ENCODE measurements at places on chromosomes 3 and 15. TPM values are rescaled to one million over a fixed set of nuclear protein-coding genes. Genes with fewer than 3 reads are reported as not detected.
A peak's percentile ranks its signal among the peaks of the same experiment; 100 is the strongest.

DNA sequence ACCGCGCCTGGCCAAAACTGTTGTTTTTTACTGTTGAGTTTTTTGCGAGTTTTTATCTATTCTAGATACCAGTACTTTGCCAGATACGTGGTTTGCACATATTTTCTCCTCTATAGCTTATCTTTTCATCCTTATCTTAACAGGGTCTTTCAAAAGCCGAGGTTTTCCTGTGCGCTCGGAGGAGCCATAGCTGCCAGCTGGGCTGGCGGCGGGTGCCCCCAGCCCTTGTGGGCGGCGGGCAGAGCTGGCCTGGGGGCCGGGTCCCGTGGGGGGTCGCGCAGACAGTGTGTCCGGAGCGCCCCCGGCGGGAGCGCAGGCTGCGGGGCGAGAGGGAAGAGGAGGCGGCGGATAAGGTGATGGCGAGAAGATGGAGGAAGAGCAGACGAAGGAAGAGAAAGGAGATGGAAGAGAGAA, 11.1 kb upstream of the EIF4A2 start:
- H3K4me3 ChIP-seq: peak overlapping the region; percentile 66
- DNase-seq: no peak
- H3K36me3 ChIP-seq: no peaks in the 10 kb centered on the region

GRCh38 chr15:42071717-42072116, 22.6 kb downstream of the PLA2G4D start:
- H3K27ac ChIP-seq: no peak overlapping the region
- no peaks in the 10 kb centered on the region for H3K36me3 ChIP-seq
- H3K4me3 ChIP-seq: no peak overlapping the region
- peaks cover under 1% of the 10 kb centered on the region for H3K4me1 ChIP-seq
- H3K27me3 ChIP-seq: no peaks in the 10 kb centered on the region
- no peak for DNase-seq

DNA sequence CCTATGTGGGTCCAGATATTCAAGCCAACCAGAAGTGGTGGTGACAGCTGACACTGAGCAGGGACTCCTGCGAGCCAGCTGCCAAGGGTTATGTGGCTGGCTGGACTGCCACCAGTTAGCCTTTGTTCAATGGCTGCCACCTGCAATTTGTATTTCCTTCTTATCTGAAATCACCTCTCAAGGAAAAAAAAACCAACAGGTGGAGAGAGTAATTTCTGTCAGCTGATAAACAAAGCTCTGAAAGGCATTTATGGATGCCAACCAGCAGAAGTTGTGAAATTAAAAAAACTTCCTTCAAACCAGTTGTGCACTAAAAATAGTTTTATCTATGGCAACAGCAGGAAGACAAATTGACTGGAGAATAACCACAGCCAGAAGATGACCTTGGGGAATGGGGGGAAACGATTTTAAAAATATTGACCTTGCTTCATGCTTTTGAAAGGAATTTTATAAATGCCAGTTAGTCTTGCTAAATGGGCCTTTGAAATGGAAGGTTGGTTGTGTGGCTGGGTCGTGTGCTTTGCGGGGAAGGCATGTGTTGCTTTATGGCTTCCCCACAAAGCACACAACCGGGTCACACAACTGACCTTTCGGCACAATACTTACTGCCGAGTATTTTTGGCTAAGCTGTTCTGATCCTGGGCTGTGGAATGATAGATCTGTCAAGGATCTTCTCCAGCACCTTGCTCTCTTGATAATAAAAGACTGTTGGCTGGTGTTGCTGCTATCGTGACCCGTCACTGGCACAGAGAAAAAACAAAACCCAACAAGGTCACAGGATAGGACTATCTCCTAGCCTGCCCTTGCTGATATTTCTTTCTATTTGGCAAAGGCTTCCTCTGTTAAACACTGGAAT, 3.5 kb downstream of the MYZAP start:
- H3K4me3 ChIP-seq: no peak overlapping the region
- H3K36me3 ChIP-seq: no peaks in the 10 kb centered on the region
- peaks cover 48% of the 10 kb centered on the region for H3K27me3 ChIP-seq
- no peak for DNase-seq

- H3K36me3 ChIP-seq: no peaks in the 10 kb centered on the region
- peaks cover 15% of the 10 kb centered on the region for H3K4me1 ChIP-seq
- no peak for DNase-seq
- no peak overlapping the region for H3K4me3 ChIP-seq
Observed at GRCh38 chr15:67611370-67612369, 69.2 kb downstream of the MAP2K5 start.

- H3K27me3 ChIP-seq: no peaks in the 10 kb centered on the region
- H3K4me3 ChIP-seq: no peak overlapping the region
- peaks cover 2% of the 10 kb centered on the region for H3K36me3 ChIP-seq
- no peak overlapping the region for H3K27ac ChIP-seq
- no peaks in the 10 kb centered on the region for H3K4me1 ChIP-seq
Observed at GRCh38 chr3:47291158-47291753, 8.5 kb downstream of the KLHL18 start.

DNA sequence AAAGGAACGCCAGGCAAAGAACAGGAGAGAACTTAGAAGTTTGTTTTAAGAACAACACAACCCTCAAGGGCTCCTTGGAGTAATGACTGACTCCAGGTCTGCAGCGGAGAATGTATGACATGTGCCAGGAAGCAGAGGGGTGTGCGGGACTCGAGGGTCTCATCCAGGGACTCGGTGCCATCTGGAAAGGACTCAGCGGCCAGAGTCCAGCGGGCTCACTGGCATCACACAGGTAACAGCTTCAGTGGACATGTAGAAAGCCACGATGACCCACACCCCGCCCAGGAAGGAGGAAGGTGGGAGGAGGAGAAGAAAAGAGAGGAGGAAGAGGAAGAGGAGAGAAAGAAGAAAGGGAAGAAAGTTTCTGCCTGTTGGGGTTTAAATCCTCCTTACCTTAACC, 21.4 kb downstream of the GP9 start:
- DNase-seq: no peak
- H3K4me1 ChIP-seq: no peaks in the 10 kb centered on the region
- H3K27ac ChIP-seq: no peak overlapping the region
- no peak overlapping the region for H3K4me3 ChIP-seq
- H3K27me3 ChIP-seq: no peaks in the 10 kb centered on the region

DNA sequence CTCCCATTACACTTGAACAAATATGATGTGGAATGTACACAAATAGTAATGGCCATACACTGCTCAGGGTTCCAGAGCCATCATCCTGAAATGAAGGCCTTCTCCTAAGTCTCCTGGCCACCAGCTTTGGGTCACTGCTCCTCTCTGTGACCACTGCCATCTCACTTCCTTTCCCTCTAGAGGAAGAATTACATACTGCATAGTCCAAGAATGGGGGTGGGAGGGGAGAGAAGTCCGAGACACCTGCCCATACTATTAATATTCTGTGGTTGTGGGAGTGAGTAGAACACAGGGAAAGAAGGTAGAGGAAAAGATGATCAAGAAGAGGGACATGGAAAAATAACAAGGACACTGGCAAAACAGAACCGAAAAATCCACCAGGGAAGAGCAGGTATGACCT, 20.6 kb downstream of the ETV5 start:
- no peak overlapping the region for H3K27ac ChIP-seq
- H3K36me3 ChIP-seq: peaks cover 35% of the 10 kb centered on the region
- peaks cover 8% of the 10 kb centered on the region for H3K4me1 ChIP-seq
- DNase-seq: no peak
- peaks cover 13% of the 10 kb centered on the region for H3K27me3 ChIP-seq

DNA sequence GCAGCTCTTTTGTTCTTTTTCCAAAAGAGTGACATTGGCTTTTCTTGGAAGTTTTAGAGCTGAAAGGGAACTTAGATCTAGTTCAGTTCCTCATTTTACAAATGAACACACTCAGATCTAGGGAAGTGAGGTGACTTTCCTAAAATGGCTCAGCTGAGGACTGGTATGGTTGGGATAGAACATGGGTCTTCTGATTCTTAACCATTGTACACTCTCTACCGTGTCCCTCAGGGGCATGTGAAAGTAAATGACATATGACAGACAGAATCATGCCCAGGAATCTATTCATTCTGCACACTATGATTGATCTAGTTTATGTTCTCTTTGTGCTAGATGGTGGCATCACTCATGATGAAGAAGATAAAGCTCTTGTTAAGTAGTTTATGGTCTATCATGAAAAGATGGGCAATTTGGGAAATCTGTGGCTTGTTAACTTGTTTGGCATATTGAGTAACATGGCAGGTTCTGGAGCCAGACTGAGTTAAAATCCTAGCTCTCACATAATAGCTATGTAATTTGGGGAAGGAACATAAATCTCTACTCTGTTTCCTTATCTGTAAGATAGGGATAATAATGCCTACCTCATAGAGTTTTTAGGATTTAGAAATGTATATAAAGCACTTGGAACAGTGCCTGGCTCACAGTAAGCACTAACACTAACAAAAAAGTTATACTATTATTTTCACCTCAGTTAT, 30.9 kb downstream of the UBE2E1 start:
- no peaks in the 10 kb centered on the region for H3K36me3 ChIP-seq
- DNase-seq: no peak
- no peak overlapping the region for H3K27ac ChIP-seq
- H3K4me1 ChIP-seq: peaks cover 43% of the 10 kb centered on the region

TMC3 gene
- total RNA-seq: not detected

SERP1 gene
- total RNA-seq: 81.7 TPM

COPB2 gene
- 113 TPM for total RNA-seq
